Stimulated activated CD4-positive, alpha-beta T cell treated with anti-CD3 and anti-CD28 coated beads, Interleukin-1b, Interleukin-23, amount 100 ng/mL, for 1 hour (primary cell): ENCODE measurements at places on chromosomes 16 and 17.

DNA sequence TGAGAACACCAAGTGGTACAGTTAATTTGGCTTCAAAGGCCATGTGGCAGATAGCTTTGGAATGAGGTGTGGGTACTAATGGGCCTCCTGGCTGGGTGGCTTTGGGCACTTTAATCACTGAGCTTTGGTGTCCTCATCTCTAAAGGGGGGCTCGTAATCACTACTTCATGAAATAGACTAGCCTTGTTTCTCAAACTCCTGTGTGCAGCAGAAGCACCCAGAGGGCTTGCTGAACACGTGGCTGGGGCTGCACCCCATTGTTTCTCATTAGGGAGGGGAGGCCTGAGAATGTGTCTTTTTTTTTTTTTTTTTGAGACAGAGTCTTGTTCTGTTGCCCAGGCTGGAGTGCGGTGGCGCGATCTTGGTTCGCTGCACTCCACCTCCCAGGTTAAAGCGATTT lies 5.8 kb downstream of the EPN2 start:
- no peak for DNase-seq

- no peak for DNase-seq
Measured at GRCh38 chr16:17374668-17375255, 96.0 kb downstream of the XYLT1 start.

- DNase-seq = no peak
Measured at GRCh38 chr17:81445642-81446503, 50.6 kb downstream of the BAHCC1 start.

DNA sequence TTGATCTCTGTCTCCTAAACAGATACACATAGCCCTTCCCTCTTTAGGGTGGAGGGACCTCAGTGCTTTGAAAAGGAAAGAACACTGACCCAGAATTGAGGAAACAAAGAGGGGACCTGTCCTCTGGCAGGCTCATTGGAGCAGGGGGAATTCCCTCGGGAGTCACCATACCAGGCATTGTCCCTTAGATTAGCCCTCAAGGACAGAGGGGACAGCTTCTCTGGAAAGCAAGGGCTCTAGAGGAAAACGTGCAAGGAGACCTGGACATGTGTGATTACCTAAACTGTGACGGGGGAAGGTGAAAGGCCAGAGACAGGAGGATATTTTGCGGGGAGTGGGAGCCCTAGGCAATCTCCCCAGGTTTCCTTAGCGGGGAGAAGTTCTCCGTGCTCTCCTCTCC lies 7.6 kb upstream of the FZD2 start:
- DNase-seq = no peak

- DNase-seq = no peak
Measured at GRCh38 chr17:27521281-27522027, 65.2 kb downstream of the KSR1 start.

DNA sequence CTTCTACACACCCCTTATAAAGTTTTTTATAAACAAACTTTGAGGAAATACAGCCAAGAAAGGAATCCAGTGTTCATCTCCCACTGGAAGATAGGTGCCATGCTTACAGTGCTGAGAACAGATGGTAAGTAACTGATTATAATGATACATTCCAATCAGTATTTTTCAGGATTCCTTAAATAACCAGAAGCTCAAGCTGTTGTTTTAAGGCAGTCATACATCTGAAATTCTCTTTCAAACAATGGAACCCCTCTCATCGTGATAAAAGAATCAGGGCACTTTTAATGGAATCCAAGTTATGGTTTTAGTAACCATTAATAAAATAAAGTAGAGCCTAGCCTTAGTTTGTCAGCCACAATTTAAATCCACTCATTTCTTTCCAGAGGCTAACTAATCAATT lies 56.1 kb upstream of the STAC2 start:
- DNase-seq = no peak
